Testis (tissue), 5 donors: ENCODE measurements at places on chromosomes 6 and 20.

DNA sequence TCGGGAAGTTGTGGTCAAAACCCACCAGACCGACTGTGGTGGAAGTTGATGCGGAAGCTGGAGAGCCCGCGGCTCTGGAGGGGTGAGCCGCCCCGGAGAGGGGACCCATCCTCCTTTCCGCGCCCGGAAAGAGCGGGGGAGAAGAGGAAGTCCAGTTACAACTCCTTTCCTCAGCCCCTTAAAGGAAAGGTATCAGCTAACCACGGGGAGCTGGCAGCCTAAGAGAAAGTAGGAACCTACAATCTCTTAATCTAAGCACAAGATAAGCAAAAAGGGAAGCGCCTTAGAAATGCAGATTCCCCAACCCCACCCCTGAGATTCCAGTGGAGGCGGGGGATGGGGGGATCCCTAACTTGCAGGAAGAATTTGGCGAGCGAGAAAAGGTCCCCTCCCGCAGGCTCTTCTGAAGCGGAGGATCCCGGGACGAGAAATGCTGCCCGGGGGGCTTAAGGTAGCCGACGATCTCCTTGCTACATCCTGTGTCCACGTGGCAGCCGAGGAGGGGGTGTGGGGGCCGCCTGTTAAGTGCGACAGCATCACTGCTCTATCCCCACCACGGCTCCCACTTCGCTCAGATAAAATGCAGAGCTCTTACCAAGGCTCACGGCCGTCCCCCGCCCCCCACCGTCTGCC is 87.5 kb downstream of the ZFP64 start:
- DNase-seq = no peak

- DNase-seq = no peak
Observed at GRCh38 chr6:124223611-124224345, 420.1 kb downstream of the NKAIN2 start.

GRCh38 chr6:13357551-13358075 is 29.3 kb upstream of the TBC1D7 start:
- no peak for DNase-seq

DNA sequence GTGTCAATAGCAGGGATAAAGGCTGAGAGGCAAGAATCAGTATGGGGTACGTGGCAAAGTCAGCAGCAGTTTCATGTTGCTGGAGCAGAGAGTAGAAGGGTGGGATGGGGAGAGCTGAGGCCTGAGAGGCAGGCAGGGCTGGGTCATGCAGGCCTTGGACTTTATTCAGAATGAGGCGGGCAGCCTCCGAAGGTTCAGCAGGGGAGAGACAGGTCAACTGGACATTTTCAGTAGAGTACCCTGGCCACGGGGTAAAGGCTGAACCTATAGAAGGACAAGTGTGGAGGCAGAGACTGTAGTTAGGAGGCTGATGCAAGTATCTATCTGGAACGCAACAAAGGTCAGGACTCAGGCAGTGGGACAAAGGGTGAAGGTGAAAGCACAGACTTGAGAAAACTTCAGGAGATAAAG is 13.7 kb downstream of the NOTCH4 start:
- no peak for DNase-seq

GRCh38 chr20:19885594-19885938 is 127.5 kb downstream of the RIN2 start:
- no peak for DNase-seq

DNA sequence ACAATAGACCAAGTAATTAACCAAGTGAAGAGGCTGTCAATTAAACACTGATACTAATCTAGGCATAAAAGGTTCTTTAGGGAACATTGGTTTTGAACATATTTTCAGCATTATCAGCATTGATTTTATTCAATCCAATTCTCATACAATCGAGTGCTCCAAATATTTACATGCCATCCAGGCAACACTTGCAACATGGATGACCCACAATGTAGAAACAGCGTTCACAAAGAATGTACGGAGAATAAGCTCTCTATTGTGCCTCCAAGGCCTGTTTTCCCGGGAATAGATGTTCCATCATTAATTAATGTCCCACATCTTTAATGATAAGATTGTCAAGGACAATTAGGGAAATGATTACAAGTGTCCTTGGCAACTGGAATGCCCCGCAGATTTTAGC is 117.4 kb downstream of the RFX6 start:
- DNase-seq = no peak

- DNase-seq = no peak
Observed at GRCh38 chr6:130838951-130839350, 11.7 kb downstream of the SMLR1 start.

- no peak for DNase-seq
Observed at GRCh38 chr6:125486881-125487280, 185.1 kb upstream of the HDDC2 start.

DNA sequence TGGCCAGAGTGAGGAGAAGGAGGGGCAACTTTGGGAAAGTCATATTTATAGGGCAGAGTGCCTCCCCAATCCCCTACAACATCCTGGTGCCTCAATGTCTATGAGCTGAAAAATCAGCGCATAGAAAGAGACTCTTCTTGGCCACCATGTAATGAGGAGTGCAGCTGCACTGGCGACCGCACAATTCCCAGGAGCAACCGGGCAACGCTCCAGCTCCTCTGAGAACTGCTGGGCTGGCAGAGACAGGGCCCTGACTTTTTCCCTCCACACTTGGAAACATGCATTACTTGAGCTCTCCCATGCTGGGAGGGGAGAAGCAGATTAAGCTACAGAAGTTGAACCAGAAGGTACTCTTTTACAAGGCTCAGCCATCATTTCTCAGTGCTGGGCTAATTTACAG is 31.4 kb upstream of the MARCKS start:
- DNase-seq = peak; percentile 89

- DNase-seq = peak; percentile 52
Observed at GRCh38 chr6:36890112-36890663, 4.4 kb downstream of the C6orf89 start.

DNA sequence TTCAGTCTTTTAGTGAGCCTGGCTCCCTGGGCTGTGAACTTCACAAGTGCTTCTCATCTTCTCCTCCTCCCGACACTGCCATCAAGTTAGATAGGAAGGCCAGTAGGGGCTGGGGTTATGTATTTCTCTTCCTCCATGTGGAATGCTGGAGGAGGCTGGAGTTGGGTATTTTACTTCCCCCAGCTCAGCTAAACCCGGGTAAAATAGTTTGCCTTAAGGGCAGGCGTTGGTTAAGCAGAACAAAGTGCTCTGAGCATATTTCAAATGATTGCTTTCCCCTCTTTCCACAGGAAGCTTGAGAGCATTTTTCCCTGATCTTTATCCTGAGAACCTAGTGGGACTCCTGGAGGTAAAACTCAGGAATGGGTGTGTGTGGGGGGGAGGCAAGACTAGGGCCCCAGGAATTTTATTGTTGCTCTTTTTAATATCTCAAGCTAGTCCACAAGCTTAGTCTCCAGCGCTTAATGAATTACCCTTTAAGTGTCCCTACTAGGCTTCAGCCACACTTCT is 16.9 kb upstream of the SUPT3H start:
- DNase-seq = no peak

DNA sequence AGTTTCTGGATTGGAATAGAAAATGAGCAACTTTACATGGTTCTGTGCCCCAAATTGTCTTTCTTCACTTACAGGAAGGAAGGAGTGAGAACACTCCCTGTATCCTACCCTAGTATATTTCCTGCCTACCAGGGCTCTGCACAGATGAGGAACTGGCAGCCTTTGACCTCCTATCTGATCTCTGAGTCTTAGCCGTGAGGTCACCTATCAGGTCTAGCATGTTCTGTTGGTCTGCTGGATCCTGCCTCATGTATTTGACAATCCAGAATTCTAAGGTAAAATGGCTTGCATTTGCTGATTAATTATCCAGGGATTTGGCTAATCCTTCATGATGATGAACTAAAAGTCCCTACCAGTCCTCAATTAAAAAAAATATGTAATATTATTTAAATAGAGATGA is 35.0 kb upstream of the TRAM2 start:
- no peak for DNase-seq

DNA sequence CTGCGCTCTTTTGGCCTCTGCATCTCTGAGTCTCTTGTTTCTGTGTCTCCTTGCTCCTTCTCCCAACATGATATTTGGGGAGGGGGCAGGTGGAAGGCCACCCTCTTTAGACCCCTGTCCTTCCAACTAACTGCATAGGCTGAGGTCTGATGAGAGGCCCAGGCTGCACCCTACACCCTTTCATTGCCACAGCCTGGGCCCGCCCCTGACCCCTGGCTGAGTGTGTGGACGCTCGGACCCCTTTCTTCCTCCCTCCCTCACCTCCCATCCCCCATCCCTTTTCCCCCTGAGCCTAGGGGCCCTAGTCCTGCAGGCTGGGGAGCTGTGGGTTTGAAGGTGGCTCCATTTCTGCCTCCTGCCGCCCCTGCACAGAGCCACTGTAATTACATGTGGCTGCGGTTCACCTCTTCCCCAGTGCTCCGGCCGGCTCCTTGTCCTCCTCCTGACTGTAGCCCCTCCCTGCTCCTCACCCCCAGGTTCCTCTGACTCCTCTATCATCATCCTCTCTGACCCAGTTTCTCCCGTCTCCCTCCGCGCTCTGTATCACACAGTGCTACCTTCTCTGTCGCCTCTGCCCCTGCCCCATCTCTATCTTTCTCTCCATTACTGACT is 6.8 kb downstream of the MDFI start:
- no peak for DNase-seq

DNA sequence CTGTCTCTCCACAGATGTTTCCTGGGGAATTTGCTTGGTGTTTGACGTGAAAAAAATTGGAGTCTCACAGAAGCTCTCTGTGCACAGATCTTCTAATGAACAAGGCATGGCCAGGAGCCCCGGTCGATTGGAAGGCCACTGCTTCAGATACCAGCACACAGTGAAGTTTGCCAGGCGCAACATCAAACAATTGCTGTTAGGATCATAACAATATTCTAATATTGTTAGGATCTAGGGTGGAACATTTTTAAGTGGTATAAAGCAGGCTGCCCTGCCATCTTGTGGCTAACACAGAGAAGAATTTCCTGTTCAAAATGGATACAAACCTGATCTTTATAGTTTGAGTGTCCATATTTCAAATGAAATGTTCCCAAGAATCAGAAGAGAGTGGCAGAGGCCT is 64.1 kb downstream of the C6orf118 start:
- peak; percentile 21 for DNase-seq

DNA sequence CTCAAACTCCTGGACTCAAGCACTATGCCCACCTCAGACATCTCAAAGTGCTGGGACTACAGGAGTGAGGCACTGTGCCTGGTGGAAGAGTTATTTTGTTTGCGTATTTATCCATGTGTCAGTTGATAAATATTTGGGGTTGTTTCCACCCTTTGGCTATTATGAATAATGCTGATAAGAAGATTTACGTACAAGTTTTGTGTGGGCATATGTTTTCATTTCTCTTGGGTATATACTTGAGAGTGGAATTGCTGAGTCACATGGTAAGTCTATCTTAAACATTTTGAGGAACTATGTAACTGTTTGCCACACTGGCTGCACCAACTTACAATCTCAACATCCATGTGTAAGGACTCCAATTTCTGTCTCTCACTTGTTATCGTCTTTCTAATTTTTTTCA is 200.3 kb downstream of the RNGTT start:
- DNase-seq = no peak

GRCh38 chr20:20761301-20761700 is 48.9 kb upstream of the RALGAPA2 start:
- DNase-seq = no peak
